Caudate nucleus (tissue), 63 donors: ENCODE measurements at places on chromosomes 13 and 19.

- DNase-seq, result peak; percentile 64
Observed at GRCh38 chr19:47240996-47241918, 10.3 kb upstream of the BBC3 start.

DNA sequence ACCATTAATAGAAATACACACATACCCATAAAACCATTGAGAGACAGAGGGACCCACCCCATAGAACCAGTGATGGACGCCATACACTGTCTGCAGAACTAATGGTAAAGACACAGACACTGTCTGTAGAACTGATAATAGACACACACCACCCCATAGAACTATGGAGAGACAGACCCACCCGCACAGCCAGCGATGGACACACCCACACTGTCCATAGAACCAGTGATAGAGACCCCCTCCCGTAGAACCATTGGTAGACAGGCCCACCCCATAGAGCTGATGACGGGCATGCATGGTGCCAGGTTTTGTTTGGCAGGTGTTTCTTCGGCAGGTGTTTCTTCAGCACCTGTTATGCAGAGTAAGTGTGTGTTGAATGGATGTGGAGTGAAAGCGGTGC lies 88.3 kb upstream of the TEX29 start:
- no peak for DNase-seq

DNA sequence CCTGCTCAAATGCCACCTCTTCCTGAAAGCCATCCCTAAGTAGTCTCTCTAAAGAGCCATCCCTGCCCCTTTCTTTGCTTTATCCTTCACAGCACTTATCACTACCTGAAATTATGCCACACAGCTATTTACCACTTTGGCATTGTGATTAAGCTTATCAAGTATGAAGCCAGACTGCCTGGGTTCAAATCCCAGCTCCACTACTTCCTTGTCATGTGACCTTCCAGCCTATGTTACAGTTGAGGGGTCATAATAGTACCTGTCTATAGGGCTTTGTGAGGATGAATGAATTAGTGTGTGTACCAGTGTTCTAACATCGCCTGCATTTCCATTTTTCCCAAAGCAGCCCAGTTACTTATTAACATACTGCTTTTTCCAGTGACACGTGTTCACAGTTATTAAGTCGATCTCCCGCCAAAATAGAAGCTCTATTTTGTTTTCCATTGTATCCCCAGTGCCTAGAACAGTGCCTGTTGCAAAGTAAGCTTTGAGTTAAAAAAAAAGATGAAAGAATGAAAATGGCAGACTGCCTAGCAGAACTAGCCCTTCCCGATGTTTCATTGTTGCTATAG lies 32.8 kb downstream of the ZSWIM9 start:
- no peak for DNase-seq

GRCh38 chr13:83121896-83122295 lies 760.4 kb downstream of the SLITRK1 start:
- no peak for DNase-seq

DNA sequence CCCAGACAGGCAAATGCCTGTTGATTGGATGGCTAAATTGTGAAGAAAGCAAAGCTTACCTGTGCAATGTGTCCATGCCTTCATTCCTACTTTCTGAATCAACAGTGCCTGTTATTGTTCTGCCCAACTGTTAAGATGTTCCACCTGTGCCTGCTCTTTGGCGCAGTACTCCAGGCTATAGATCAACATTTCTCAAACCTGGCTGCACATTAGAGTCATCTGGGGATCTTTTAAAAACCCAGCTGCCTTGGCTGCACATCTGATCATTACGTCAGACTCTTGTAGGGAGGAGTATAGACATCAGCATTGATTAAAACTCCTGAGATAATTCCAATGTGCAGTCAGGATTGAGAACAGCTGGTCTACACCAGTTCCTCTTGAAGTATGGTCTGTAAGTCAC lies 16.2 kb upstream of the CPB2 start:
- DNase-seq, result no peak

DNA sequence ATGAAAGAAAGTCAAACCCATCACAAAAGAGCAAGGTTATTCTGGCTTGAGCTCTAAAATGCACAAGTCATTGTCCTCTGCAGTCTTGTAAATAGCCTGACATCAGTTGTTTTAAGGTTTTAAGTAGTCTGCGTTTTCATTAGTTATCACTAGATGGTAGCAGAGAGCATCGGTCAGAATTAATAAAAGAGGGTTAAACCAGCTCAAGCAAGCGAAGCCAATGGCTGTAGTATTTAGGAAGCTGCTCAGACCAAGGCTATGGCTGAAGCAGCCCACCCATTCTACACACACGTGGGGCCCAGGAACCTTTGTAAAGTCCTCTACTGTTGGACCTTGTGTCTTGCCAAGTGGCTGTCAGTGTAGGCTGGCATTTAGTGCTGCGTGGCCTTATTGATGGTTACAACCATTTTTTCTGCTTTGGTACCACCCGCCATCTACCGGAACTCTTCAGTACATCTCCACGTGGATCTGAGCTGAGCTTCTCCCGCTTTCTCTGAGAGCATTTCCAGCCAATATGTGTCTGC lies 13.3 kb upstream of the ZNF57 start:
- peak; percentile 13 for DNase-seq

- no peak for DNase-seq
Observed at GRCh38 chr13:41282129-41282571, 18.8 kb upstream of the MTRF1 start.

DNA sequence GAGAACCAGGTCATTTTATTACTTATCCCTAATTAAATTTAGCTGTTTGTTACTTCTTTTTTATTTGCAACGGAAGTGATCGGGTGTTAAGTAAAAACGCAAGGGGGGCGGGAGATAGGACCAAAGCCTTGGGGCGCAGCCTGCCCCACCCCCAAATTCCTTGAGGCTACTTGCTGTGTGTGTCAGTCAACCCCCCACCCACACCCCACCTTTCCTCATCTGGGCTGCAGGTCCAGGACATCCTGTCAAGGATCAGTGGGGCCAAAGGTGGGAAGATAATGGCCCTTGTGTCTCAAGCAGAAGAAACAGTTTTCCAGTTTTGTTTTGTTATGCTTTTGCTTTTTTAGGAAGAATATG lies 1.2 kb upstream of the FOXO1 start:
- DNase-seq, result no peak

DNA sequence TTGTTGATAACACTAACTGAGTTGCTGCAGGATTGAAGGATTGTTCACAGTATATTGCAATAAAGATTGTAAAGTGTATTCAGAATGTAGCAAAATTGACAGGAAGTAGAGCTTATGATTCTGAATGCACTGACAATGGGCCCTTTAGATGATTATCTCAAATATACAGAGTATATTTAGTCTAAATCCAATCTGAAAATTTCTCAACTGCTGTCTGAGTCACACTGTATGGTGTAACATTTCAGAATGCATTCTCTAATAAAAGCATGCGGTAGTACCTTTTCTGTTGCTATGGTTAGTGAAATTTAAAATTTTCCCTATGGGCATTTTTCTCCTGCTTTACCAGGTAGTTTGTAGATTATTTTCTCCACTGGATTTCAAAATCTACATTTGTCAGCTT lies 365.2 kb downstream of the PCDH17 start:
- no peak for DNase-seq

DNA sequence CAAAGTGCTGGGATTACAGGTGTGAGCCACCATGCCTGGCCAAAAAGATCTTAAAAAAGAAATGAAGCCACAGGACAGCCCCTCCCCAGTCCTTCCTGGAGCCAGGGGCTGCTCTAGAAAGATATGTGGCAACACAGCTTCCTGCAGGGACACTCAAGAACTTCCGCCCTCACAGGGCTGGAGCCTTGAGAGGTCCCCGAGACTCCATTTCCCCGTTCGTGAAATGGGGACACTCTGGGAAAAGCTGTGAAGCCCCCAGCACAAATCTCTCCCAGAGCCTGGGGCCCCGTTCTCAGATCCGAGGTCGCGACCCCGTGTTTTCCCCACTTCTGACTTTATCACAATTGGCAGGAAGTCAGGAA lies 2.5 kb upstream of the GPX4 start:
- DNase-seq, result no peak

DNA sequence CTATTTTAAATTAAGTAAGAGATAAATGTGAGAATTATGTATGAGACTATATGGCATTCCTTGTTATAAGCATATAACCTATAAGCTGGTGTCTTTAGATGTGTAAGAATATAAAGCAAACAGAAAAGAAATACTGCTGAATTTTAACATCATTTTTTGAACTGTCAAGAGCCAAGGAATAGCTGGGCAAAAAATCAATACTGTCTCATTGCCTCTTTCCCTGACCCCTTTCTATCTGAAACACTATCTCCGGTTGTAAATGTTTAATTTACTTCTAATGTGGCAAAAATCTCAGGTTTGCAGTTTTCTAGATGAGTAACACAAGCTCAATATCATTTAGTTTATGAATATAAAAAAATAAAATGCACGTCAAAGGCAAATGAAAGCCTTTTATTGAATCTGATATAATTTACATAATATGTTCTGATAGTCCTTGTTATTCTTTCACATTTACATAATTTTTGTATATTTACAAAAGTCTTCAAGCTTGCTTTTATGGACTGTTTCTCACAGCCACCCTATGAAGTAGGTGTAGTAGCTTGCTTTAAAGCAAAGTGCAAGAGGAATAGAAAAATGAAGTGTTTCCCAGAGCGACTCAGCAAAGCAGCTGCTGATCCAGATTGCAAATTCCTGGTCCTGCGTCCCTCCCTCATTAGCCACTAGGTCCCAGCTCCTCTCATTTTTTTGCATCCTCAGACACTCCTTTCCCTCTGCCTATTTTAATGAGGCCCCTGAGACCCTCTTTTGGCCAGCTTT lies 188.2 kb upstream of the RFC3 start:
- no peak for DNase-seq
